Right renal pelvis (tissue), 4 donors: ENCODE measurements at places on chromosomes 2 and 18. TPM values are rescaled to one million over a fixed set of nuclear protein-coding genes. Genes with fewer than 3 reads are reported as not detected.

GRCh38 chr2:215535125-215535668 lies 99.3 kb upstream of the FN1 start:
- no peak for DNase-seq

- DNase-seq, result no peak
Measured at GRCh38 chr2:231521-232185, 32.2 kb downstream of the SH3YL1 start.

- DNase-seq, result no peak
Measured at GRCh38 chr2:96702098-96702785, 37.6 kb downstream of the LMAN2L start.

DNA sequence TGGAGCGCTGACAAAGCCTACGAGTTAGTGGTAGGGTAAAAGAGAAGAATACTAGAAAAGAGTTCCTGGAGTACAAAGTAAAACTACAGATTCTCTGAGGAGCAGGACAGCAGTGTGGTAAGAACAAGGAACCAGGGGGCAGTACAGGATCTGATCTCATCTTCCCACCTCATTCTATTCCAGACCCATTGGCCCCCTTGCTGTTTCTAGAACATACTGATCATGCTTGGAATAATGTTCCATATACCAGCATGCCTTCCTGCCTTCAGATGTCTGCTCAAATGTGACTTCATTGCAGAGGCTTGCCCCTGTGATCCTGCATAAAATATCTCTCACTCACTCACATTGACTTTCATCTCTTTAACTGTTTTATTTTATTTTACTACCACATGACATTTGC lies 19.3 kb downstream of the MSGN1 start:
- DNase-seq, result no peak

- no peak for DNase-seq
Measured at GRCh38 chr2:176118601-176119339, 2.2 kb downstream of the HOXD10 start.

Gene PMAIP1
- 4.4 TPM for polyA plus RNA-seq

DNA sequence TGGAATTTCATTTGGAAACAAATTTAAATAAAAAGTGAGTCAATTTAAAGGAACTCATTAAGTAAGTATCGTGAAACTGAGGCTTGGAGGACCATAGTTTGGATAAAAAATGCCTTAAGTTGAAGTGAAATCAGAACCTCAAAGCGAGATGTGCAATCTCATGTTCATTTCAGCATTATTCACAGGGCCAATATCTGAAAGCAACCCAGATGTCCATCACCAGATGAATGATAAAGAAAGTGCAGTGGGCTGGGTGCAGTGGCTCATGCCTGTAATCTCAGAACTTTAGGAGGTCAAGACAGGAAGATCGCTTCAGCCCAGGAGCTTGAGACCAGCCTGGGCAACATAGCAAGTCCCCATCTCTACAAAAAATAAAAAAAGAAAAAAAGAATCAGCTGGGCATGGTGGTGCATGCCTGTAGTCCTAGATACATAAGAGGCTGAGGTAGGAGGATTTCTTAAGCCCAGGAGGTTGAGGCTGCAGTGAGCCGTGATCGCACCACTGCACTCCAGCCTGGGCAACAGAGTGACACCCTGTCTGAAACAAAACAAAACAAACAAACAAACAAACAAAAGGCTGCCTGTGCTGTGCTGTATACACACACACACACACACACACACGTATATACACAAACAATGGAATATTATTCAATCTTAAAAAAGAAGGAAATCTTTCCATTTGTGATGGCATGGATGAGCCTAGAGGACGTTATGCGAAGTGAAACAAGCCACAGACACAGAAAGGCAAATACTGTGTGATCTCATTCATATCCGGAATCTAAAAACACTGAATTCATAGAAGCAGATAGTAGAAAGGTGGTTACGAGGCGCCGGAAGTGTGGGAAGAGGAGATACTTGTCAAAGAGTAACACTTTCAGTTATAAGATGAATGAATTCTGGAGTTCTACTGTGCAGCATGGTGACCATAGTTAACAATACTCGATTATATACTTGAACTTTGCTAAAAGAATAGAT lies 14.5 kb downstream of the SH3RF3 start:
- DNase-seq, result no peak

GRCh38 chr2:232447638-232448303 lies 8.2 kb upstream of the ALPI start:
- no peak for DNase-seq

GRCh38 chr2:81644189-81644588 lies 1339.6 kb upstream of the LRRTM1 start:
- DNase-seq, result no peak

GRCh38 chr2:144131042-144131441 lies 388.9 kb downstream of the ZEB2 start:
- no peak for DNase-seq

GRCh38 chr2:71460595-71461303 lies 7.4 kb downstream of the DYSF start:
- no peak for DNase-seq

DNA sequence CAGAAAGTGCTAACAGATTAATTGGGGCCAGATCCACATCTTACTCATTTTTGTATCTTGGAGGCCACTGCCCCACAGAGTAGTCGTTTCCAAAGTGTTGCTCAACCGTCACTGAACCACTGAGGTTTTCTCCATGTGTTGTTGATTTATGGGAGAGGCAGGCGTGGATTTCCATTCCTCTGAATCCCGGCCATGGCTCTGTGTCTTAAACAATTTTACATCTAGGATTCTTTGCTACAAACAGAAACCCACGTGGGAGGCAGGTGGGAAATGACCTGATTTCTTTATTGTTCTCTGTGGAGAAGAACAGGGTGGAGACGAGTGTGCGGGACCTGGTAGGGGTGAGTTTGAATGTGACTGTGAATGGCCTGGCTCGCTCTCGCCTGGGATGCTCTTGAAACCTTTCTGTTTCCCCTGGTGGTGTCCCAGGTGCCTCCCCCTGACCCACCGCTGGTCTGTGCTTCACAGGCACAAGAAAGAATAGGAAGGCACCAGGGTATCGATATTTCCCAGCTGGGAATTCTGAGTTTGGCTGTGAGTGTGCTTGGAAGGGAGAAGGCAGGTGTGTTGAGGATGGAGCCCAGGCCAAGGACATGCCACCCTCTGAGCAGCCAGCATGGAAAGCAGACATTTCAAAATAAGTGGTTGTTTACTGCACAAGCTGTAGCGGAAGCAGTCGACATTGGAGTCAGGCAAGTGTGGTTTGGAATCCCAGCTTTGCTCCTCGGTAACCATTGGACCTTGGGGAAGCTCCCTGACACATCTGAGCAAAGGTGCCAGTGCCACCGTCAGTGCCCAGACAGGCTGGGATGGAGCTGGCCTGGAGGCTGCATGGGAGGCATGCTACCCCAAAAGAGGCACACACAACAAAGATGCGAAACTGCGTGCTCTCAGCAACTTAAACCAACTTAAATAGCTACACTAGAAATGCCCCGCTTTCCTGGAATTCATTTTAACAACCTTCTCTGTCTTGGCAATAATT lies 50.0 kb downstream of the LPIN1 start:
- DNase-seq, result no peak

Gene CDH2
- 87.1 TPM for polyA plus RNA-seq

GRCh38 chr2:119068154-119068725 lies 90.3 kb downstream of the C1QL2 start:
- DNase-seq, result no peak

DNA sequence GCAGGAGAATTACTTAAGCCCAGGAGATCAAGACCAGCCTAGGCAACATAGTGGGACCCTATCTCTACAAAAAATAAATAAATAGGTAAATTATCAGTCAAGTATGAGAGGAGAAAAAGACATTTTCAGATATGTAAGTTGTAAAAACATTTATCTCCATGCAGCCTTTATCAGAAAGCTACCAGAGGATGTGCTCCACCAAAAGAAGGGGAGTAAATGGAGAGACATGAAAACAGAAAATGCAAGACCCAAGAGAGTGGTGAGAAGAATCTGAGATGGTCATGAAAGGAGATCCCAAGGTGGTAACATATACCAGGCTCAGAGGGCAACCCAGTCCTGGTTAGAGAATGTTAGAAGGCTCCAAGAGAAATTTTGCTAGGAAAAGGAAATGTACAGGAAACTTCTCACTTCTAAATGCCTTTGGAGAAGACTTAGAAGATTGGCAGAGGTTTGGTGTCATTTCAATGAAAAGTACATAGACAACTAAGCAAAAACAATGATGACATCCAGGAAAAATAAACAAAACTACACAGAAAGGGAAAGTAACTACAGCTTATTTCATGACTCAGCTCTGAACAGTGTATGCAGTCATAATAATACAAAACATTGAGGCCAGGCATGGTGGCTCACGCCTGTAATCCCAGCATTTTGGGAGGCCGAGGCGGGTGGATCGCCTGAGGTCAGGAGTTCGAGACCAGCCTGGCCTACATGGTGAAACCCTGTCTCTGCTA lies 19.5 kb downstream of the CIB4 start:
- DNase-seq, result no peak

- DNase-seq, result no peak
Measured at GRCh38 chr18:60485201-60485600, 112.6 kb upstream of the MC4R start.

Gene CNDP1
- polyA plus RNA-seq, result 0.73 TPM

DNA sequence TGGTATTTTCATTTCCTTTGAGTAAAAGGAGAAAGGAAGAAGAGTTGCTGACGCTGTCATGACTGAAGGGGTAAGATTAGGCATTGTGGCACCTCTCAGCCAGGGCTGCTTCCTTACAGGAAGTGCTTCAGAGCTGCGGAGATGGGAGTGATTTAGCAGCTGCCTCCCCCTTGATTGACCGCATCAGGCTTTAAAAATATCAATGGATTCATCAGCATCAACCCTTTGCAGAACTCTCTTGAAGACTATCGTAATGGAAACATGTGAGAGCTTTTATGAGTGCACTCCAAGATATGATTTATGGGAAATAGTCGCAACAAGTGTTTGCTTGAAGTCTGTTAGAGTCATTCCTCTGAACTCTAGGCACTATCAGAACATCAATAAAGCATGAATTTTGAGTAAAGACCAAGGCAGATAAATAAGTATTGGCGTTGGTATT lies 141.1 kb downstream of the CSRNP3 start:
- DNase-seq, result no peak

DNA sequence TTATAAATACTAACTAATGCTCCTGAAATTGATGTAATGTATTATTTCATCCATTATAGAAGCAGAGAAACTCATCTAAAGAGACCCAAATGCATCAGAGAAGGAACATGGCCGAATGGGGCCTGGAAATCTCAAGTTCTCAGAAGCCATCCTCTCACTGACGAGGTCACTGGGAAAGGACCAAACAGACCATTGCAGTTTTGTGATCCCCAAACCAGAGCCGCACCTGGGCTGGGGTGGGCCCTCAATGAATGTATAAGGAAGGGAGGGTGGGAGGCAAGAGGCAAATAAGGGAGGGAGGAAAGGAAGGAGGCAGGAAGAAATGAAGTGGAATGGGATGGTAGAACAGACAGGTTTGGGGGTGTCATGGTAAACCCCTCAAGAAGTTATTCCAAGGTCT lies 245.3 kb upstream of the ID2 start:
- DNase-seq, result no peak

Gene MAB21L4
- polyA plus RNA-seq, result 1.4 TPM

- no peak for DNase-seq
Measured at GRCh38 chr2:212929971-212930370, 221.4 kb downstream of the IKZF2 start.

DNA sequence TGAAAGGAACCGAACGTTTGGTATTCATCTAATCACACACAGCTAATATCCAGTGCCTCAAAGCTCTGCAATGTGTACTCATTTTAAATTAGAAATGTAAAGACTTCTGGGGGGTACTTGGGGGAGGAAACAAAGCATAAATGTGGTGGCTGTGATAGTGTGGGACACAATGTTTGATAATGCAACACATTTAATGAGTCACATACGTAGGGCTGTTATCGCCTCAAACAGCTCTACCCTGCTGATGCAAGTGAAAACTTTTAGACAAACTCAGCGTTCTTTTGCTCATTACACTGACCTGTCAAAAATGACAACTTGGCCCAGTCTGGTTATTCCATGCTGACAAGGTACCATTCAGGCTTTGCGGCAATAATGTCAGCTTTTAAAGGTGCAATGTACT lies 1227.1 kb upstream of the CELF4 start:
- DNase-seq, result no peak

Gene TEX51
- not detected for polyA plus RNA-seq

DNA sequence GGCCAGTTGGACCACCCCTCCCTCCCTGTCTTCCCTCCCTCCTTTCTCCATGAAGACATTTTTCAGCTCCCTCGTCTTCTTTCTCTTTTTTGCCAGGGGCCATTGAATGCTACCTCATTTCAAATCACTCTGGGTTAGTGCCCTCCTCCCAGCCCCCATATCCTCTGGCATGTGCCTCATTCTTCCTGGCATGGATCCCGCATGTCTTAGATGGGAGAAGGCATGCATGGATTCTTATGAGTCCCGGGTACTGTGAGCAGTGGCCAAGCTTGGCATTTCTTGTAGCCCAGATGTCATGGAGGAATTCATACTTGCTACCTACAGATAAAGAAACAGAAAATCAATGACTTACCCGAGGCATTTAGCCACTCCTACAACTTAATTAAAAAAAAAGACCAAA lies 9.0 kb upstream of the HAAO start:
- DNase-seq, result no peak

DNA sequence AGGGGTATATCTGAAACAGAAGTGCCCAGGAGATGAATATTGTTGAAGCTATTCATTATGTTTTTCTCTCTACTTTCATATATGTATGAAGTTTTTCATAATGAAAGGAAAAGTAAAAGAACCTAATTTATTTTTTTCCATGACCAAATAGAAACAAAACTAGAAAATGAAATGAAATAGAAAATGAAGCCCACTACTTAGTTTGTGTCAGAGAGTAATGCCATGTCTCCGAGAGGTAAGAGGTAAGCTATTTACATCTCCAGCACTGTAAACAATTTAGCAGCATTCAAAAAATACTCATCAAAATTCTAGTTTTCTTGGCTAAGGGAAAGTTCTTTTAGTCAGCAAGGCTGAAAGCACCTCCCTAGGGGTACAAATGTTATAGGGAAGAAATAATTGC lies 238.6 kb downstream of the PTH2R start:
- no peak for DNase-seq

DNA sequence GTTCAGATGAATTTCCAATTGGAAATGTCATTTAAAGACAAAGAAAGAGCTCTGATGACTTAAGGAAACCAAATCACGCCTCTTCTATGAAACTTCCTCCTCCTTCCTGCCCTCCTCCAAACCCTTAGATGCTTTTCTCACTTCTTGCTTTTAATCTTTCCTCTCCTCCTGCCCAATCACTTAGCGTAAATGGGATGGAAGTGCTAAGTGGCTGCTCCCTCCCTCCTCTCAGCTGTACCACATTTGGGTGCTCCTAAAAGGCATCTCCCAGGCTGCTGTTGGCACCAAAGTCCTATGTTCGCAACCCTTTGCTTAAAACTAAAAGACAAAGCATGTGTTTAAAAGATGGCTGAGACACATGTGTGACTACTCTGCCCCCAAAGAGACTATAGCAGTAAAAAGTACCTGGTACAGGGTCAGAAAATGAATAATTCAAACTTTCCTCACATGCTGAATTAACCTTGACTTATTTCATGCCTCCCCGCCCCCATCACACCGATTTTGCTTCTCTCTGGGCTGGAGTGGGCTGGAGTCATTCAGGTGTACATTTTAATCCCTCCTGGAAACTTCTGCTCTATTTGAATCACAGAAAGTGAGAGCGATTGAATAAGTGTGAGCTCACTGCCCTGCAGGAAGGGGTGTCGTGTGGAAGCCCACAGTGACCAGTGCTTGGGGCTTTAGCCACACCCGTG lies 59.2 kb upstream of the KLF7 start:
- DNase-seq, result no peak
